NCI-H226 (cell line): ENCODE measurements at places on chromosomes 1 and 21.

- DNase-seq, result no peak
These were observed 44.6 kb downstream of the MRPL39 start for GRCh38 chr21:25562660-25563059.

GRCh38 chr1:37513795-37514349, 694 bp downstream of the MEAF6 start:
- DNase-seq, result no peak

DNA sequence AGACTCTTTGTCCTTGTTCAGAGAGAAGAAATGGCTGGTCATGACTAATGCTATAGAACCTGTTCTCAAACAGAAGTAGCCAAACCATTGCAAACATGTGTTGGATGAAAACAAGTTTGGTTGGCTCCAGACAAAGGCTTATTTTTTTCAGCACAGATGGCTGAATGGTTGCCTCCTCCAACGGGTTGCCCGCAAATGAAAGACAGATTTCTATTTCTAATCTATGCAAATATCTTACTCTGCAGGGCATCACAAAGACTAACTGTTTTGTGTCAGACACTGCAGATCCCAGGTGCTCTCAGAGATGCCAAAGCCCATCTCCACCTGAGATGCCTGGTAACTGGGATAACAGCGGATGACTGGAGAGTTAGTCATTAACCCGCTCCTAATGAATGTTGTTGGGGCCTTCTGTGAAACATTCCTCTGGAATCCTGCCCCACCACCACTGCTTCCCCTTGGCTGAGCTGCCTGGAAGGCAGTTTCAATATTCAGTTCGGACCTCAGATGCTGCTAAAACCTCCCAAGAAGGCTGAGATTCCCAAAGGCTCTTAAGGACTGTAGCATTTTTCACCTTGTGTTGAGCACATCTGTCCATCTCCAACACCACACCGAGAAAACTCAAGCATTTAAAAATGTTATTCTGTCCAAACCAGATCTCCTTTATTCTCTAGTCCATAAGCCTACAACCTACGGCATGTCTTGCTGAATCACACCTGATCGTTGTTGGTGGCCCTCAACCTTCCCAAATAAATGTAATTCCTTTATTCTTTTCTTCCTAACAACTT, 104.4 kb downstream of the PTPN14 start:
- DNase-seq, result peak; percentile 91

GRCh38 chr1:30522031-30523004, 201.1 kb downstream of the MATN1 start:
- DNase-seq, result peak; percentile 63

DNA sequence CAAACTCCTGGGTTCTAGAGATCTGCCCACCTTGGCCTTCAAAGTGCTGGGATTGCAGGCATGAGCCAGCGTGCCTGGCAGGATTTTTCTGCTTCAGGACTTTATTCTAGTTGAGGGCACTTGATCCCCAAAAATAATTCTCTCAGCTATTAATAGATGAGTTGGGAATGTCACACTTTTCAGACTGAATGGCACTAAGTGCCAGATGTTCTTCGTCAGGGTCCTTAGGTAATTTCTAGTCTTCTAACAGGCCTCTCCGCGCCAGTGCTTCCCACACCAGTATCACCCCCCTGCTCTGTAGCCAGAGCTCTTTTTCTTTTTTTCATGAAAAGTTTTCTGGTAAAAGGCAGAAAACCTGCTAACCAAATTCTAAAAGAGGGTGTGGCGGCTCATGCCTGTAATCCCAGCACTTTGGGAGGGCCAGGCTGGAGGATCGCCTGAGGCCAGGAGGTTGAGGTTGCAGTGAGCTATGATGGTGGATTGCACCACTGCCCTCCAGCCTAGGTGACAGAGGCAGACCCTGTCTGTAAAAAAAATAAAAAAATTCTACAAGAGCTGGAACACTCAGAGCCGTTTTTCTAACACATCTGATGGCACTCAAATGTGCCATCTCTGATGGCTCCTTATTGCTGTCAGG, 6.1 kb upstream of the SARS1 start:
- no peak for DNase-seq

- no peak for DNase-seq
These were observed 94.6 kb upstream of the DAB1 start for GRCh38 chr1:57518496-57518895.

DNA sequence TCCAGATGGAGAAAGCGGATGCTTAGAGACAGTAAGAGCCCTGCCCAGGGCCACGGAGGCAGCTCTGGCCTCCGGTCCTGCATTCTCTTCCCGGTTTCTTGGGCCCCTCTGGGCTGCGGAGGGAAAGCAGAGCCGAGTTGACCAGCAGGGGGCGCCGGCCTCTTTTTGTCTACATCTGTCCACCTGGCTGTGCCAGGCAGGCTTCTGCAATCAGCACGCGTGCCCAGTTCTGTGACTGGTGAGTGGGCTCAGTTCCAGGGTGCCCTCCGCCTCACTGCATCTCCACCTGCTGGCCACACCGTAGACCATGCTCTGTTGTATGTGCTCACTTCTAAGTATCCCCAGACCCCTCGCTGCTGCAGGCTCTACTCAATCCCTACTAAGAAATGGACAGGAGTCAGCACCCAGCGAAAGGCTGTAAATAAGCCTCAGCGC, 6.7 kb upstream of the HUNK start:
- DNase-seq, result peak; percentile 55

DNA sequence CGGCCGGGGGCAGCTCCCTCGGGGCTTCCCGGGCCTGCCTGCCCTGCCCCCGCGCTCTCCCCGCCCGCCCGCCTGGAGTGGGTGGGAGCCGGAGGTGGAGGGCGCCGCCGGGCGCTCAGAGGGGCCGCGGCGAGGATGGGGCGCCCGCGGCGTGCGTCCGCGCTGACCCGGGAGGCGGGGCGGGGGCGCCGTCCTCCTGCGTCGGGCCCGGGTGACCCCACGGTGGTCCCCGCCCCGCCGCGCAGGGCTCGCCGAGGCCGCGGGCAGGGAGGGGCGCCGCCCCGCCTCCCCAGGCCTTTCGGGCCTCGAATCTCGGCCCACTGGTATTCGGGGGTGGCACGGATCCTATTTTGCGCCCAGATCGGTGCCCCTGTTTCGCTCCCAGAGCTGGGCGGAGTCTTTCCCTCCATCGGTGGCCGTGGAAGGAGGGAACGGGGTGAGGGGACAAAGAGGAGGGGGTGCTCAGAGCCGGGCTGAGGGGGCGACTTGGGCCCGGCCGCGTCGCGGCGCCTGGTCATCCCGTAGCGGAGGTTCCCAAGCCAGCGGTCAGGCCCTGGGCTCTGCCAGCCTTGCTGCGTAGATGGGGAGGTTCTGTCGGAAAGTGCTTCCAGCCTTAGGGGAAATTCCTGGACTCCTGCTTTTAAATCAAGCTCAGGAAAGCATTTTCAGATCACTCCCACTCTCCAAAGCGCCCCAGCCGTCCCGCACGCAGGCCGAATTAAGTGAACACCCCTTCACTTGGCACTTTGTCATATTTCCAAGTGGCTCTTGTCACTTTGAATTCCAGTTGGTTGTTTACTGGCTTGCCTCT, 545 bp downstream of the PATJ start:
- peak; percentile 65 for DNase-seq

DNA sequence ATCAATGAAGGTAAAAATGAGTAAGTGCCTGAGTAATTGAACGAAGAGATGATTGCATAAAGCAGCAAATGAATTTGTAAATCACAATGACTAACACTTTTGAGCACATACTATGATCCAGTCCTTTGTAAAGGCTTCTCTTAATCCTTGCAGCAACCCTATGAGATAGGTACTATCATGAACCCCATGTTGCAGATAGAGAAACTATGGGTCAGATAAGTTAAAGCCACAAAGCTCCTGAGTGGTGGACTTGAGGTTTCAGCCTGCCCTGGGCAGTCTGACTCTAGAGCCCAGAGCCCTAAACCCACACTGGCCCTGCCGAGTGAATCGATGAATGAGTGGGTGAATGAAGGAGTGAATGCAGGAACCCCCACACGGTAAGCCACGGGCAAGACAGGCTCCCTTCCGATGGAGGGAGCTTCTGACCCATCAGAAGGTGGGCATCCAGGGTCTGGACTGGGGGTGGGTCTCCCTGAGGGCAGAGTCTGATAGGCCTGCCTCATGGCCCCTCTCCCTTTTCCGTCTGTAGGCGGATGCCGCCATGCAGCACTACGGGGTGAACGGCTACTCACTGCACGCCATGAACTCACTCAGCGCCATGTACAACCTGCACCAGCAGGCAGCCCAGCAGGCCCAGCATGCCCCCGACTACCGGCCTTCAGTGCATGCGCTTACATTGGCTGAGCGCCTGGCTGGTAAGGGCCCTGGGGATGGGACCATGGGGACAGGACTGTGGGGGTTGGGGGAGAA, 17.0 kb downstream of the DMBX1 start:
- no peak for DNase-seq

GRCh38 chr1:6124746-6125365, 55.3 kb downstream of the CHD5 start:
- DNase-seq, result no peak

GRCh38 chr1:174041369-174041768, 19.2 kb upstream of the RC3H1 start:
- DNase-seq, result no peak

DNA sequence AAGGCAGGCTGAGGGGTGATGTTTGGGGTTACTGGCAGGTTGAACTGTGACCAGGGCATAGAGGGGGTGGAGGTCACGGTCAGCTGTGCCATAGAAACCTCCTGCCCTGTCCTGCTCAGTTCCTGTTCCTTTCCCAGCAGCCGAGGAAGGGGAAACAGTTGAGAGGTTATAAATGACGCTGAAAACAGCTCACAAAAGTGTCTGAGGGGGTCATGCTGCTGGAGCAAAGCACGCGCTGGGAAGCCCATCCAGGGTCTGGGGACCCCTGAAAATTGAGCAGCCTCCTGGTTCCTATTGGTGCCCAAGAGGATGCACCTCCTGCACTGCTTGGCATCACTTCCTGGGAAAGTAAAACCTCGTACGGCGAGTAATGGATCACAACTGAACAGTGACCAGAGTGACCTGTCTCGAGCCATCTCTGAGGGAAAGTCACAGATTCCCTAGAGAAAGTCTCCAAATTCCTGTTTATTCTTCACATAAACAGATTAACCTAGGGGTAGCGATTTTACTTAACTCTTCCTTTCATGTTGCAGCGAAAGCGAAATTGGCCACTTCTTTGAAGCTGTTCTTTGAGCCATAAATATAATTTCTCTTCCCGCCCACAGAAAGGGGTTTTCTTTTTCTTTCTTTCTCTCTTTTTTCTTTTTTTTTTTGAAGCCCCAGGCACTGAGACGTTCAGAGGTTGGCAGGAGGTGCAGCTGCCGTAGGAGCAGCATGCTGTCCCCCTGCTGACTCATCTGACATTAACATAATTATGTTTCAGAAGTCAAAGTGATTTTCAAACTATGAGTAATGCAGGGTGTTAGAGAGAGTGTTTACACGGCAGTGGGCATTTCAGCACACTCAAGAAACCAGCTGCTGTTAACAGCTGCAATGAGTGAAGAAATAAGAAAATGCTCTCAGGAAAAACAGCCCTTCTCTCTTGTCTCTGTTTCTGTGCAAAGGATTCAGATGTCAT, 41.8 kb upstream of the ATF3 start:
- DNase-seq, result peak; percentile 34

GRCh38 chr1:119898981-119899720, 2.8 kb upstream of the ADAM30 start:
- no peak for DNase-seq

DNA sequence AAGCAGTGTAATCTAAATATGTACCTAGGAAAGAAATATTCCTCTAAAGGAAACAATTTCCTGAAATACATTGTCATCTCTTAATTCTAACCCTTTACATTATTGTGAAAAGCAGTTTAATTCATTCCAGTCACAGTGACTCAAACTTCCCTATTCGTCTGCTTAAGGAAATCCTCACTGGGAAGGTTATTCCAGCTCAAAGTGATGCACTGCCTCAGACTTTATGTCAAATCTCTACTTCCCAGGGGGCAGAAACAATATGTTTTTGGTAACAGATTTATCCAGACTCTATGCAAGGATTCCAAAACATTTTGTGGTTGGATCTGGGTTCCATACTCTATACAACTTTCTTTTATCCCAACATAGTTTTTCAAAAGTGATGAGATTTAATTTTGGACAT, 145.2 kb downstream of the NTMT2 start:
- no peak for DNase-seq

DNA sequence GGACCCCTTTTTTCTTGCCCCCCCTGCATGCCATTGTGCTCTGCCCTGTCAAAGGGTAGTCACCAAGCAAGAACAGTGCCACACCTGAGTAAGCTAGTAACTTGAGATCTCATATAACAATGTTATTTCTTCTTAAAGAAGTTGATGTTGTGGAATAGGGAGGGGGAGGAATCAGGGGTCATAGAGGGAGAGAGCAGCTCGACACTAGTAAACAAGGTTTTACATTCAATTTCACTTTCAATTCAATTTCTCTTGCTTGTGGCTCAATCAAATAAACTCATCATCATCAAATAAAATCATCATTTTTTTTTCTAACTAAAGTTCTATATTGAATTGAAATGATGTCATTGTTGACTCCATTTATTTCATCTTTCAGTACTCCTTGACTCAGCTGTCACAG, 106.4 kb downstream of the CRB1 start:
- DNase-seq, result no peak

- no peak for DNase-seq
These were observed 20.6 kb downstream of the ESPN start for GRCh38 chr1:6445062-6445763.

- DNase-seq, result no peak
These were observed 11.8 kb downstream of the ACOT11 start for GRCh38 chr1:54559771-54560231.

DNA sequence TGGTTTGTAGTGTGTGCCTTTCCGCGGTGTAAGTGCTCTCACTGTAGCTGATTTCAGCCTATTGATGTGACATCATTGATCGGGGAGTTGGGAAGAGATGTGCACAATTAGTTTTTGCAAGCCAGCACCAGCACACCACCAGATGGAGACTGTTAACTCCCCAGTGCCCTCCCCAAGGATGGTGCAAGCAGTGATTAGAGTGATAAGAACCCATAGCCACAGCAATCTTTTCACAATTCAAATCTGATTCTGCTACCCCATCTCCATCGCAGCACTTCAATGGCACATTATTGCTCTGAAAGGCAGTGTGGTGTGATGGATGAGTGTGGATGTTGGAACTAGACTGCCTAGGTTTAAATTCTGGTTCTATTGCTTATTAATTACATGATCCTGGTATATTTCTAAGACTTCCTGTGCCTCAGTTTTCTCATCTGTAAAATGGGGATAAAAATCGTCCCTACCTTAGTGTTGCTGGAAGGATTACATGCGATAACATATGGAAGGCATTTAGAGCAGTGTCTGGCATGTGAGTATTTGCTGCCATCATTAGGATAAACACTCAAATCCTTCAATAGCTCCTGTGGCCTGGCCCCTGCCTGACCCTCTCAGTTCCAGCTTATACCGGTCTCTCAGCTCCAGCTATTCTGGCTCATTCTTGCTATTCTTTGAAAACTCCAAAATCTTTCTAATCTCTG, 6.7 kb downstream of the CSF3R start:
- no peak for DNase-seq

- no peak for DNase-seq
These were observed 9.4 kb upstream of the PIK3C2B start for GRCh38 chr1:204503913-204504519.
